Panc1 (cell line): ENCODE measurements at places on chromosomes 3 and 15. TPM values are rescaled to one million over a fixed set of nuclear protein-coding genes. Genes with fewer than 3 reads are reported as not detected.

PLS1 gene
- 36.1 TPM for total RNA-seq

CCR5 gene
- total RNA-seq, result not detected

IRAK2 gene
- 25.1 TPM for total RNA-seq

SERINC4 gene
- total RNA-seq, result not detected

C15orf62 gene
- 0.33 TPM for total RNA-seq

CKMT1B gene
- total RNA-seq, result 2.4 TPM

LXN gene
- total RNA-seq, result 301 TPM

GRAMD2A gene
- 1.3 TPM for total RNA-seq

GRIP2 gene
- total RNA-seq, result 6.5 TPM

MESP2 gene
- 1.1 TPM for total RNA-seq

CCR4 gene
- 0.10 TPM for total RNA-seq

MCTP2 gene
- 0.15 TPM for total RNA-seq

RFC4 gene
- 70.7 TPM for total RNA-seq

ZCWPW2 gene
- total RNA-seq, result 0.82 TPM

PRR20G gene
- total RNA-seq, result not detected

NR1I2 gene
- total RNA-seq, result not detected

ECE2 gene
- total RNA-seq, result not detected

GPR87 gene
- total RNA-seq, result not detected

KCNMB3 gene
- total RNA-seq, result 5.8 TPM

TRPM1 gene
- not detected for total RNA-seq

IL17RB gene
- 15.9 TPM for total RNA-seq

CHDH gene
- total RNA-seq, result 24.1 TPM

ROPN1 gene
- total RNA-seq, result not detected

ERICH6 gene
- total RNA-seq, result 0.28 TPM

SEMA7A gene
- total RNA-seq, result 11.2 TPM

TMC3 gene
- not detected for total RNA-seq

TERC gene
- total RNA-seq, result 6.0 TPM

UROC1 gene
- not detected for total RNA-seq

EFCAB12 gene
- total RNA-seq, result 0.54 TPM

CHRNA7 gene
- total RNA-seq, result 3.3 TPM

SCG5 gene
- total RNA-seq, result 0.67 TPM

PLA2G4F gene
- total RNA-seq, result not detected

PATL2 gene
- total RNA-seq, result 0.49 TPM

SELENOT gene
- 114 TPM for total RNA-seq

NTRK3 gene
- not detected for total RNA-seq
